ENCODE measurements at places on chromosomes 13 and 19. TPM values are rescaled to one million over a fixed set of nuclear protein-coding genes. Genes with fewer than 3 reads are reported as not detected.

RUBCNL gene
- 1.4 TPM for total RNA-seq

SBK2 gene
- 2.3 TPM for total RNA-seq

PLK5 gene
- total RNA-seq: 0.38 TPM

ZNF296 gene
- total RNA-seq: 1.3 TPM

ZSWIM4 gene
- 30.9 TPM for total RNA-seq

MBD3L4 gene
- not detected for total RNA-seq

SELENOW gene
- 342 TPM for total RNA-seq

OR7D2 gene
- total RNA-seq: 1.8 TPM

ZNF486 gene
- total RNA-seq: 29.6 TPM

FFAR2 gene
- 1.9 TPM for total RNA-seq

NUDT19 gene
- total RNA-seq: 11.8 TPM

ZNF208 gene
- total RNA-seq: not detected

NAPSA gene
- total RNA-seq: 2.7 TPM

ZSCAN5C gene
- not detected for total RNA-seq

CNFN gene
- 2.8 TPM for total RNA-seq

CYP4F8 gene
- not detected for total RNA-seq

PGLYRP2 gene
- not detected for total RNA-seq

DNA sequence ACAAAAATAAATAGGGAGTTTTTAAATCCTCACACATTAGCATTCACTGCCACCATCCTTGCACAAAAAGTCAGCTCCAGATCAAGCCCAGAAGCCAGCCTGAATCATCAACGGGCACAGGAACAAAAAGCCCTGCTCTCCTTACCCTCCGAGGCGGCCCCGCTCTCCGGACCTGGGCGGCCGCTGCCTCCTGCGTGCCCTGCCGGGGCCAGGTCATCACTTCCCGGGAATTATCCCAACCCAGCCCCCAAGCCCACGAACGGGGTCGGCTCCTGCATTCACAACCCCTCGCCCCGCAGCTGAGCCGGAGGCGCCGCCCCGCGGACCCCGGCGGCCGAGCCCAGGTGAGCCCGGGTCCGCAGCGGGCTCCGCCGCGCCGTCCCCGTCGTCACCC, 754 bp downstream of the DNAJB1 start:
- DNase-seq: no peak

- no peak for DNase-seq
These were observed 970.5 kb downstream of the UQCRFS1 start for GRCh38 chr19:28242317-28242927.

GRCh38 chr13:47134939-47135489, 238.2 kb upstream of the HTR2A start:
- no peak for DNase-seq

DNA sequence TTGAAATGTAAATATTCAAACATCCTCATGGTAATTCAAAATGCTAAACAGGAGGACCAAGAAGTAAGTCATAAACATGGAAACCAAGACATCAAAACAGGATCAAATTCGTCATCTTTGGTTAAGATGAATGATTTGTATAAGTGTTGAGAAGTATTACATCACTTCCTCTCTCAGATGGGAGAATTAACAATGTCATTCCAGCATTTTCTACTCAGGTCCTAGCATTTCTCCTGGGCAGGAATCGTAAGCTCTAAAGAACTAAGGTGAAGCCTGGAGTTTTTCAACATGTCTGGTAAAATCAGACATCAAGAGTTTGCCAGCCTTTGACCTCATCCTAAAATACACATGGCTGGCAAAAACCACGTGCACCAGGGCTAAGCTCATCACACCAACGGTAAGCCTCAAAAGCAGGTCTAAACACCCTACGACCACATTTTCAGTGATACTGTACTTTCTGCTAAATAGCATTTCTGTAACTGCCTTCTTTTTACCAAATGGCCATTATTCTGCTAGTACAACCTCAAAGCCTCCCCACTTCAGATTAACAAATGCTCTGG, 24.8 kb downstream of the RANBP3 start:
- DNase-seq: no peak

DNA sequence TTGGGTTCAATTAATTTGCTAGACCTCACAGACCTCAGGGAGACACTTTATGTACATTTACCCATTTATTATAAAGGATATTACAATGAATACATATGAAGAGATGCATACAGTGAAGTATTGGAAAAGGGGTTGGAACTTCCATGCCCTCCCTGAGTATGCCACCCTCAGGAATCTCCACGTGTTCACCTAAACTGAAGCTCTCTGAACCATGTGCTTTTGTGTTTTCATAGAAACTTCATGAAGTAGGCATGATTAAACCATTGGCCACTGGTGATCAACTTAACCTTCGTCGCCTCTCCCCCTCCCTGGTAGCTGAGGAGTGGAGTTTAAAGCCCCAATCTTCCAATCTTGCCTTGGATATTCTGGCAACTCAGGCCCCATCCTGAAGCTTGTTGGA, 20.3 kb downstream of the ZNF160 start:
- no peak for DNase-seq

- DNase-seq: no peak
These were observed 59.3 kb downstream of the PEPD start for GRCh38 chr19:33462112-33462791.

DNA sequence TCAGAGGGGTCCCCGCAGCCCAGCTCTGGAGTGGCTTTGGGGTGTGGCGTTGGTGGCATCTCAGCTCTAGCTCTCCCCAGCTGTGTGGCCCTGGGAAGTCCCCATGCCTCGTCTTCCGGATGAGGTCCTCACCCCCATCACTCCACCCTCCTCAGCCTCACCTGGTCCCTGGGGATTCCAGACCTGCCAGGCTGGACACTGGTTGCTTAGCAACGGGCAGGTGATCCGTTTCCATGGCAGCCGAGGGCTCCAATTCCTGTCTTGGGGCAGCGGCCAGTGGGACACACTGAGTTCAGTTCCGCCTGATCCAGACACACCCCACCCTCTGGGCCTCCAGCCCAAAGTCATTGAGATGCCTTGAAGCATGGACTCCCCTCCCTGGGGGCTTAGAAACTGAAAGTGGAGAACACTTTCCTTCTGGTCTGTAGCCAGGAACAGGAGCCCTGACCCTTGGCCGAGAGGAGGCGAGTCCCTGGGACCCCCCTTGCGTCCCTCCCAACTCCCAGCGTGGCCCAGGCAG, 7.7 kb upstream of the MISP start:
- DNase-seq: no peak

GRCh38 chr13:80109303-80109702, 231.6 kb downstream of the SPRY2 start:
- DNase-seq: no peak

- no peak for DNase-seq
These were observed 26.4 kb downstream of the CYSLTR2 start for GRCh38 chr13:48679941-48680680.

DNA sequence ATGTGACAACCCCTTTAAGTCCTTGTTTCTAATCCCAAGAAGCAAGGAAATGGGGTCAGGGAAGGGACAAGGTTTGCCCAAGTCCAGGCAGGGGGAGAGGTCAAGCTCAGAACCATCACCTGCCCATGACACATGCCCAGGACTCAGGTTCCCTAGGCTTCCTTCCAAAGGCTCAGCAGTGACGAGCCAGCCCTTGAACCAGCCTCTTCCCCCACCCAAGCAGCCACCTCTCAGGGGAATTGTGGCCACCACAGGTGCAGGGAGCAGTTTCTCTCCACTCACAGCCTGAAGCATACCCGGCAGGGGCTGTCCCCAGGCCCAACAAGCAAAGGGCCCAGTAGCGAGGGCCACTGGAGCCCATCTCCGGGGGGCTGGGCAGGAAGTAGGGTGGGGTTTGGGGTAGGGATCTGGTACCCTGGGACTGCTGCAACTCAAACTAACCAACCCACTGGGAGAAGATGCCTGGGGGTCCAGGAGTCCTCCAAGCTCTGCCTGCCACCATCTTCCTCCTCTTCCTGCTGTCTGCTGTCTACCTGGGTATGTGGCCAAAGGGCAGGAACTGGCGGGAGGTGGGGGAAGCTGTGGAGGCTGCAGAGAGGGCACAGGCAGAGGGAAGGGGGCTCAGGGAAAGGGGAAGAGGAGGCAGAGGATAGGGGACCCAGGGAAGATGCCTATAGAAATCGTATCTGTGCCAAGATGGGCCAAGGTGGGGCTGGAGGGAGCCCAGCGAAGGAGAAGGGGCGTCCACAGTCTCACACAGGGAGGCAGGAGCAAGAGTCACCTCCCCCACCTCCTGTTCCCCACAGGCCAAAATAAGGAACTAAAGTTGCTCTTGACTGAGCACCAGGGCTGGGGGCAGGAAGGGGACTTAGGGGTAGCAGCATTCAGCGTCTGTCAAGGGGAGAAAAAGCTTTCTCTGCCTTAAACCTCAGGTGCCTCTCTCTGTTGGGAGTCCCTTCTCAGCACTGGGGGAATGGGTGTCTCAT, at the start of gene CD79A:
CD79A (plus strand) TSS at position 433 of the 986 bp plus-strand sequence; CDS start at position 459, 26 bp downstream.
- DNase-seq: no peak

GRCh38 chr13:76160961-76161925, 525.1 kb downstream of the LMO7 start:
- DNase-seq: no peak

DNA sequence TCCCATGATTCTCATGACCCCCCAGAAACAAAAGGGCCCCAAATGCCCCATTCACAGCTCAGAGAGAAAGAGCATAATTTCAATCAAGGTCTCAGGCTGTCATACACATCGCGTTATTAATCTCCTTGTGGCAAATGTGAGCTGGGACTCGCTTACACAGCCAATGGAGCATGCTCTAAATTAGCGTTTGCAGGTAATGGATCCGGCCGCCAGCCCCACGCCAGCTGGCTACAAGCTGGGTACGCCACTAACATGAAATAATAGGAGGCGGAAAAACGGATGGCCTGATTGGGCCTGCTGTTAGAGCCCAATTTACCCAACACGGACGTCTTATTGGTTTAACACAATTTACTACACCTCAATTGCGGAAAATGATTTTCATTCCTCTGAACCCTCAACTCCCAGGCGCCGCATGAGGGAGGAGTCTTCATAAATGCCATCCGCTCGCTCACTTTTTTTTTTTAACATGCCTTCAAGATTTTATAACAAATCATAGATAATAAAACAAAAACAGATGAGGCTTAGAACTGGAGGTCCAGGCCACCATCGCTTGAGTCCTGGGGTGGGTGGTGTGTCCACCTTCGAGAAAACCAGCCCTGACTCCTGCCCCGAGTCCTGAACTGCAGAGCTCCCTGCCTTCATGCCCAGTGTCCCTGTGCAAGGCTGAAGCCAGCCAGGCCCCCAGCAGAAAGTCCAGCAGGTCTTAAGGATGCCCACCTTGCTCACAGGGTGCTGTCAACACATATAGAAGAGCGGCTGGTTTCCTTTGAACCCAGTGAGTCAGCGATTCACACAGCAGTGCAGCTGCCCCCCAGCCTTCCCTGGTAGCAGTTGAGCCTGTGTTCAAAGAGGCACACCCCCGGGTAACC, 62.1 kb downstream of the PEPD start:
- no peak for DNase-seq

GRCh38 chr19:1408300-1409203, 1.2 kb downstream of the DAZAP1 start:
- peak; percentile 37 for DNase-seq

DNA sequence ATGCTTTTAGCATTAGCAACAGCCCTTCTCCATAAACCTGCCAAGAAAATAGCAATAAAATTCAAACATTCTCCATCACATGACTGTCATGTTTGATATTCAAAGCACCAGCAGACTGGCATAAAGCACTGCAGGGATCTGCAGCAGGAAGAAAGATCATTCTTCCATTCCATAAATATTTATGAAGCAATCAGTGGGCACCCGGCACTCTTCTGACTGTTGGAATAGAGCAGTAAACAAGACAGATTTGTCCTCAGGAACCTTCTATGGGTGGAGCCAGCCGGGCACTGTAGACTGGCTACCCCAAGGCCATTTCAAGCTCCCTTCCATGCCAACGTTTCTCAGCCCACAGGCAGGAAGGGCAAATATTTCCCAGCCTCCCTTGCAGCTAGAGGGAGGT, 25.5 kb downstream of the PLA2G4C start:
- no peak for DNase-seq

- DNase-seq: no peak
These were observed 1.1 kb downstream of the NAXD start for GRCh38 chr13:110616103-110617101.

Measured in progenitor cell of endocrine pancreas (in vitro differentiated cells).